HAP-1 (cell line): ENCODE measurements at places on chromosomes 4 and X.

- no peak for DNase-seq
These were observed 128.5 kb downstream of the MAGEC2 start for GRCh38 chrX:142076633-142077032.

DNA sequence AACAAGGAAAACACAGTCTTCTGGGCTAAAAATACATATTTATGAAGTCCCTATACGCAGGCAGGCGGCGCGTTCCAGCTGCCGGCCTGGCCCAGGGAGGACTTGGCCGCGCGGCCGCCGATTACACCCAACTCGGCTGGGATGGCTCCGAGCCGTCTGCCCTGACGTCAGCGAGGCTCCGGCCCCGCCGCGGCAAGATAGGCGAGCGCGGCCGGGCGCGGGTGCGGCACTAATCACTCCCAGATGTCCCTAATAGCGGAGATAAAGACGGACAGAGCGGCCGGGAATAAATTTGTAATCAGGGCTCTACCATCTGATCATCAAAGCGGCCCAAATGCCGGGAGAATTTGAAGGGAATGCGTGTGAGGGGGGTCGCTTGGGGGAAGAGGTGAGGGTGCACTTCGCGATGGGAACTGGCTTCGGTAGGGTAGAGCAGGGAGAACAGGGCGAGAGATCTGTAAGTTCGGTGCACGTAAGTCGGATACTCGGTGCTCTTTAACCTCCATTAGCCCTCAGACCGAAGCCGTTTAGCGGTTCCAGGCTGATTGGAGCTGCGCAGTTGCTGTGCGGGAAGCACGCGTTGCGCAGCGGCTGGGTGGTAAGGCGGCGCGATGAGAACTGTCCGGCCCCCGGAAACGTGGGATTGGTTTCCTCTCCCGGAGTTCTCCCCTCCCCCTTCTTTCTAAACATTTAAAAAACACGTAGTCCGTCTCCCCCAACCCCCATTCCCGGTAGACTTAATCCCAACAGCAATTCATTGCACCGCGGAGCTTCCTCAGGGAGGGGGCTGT is 7.7 kb downstream of the HAND2 start:
- DNase-seq: no peak

DNA sequence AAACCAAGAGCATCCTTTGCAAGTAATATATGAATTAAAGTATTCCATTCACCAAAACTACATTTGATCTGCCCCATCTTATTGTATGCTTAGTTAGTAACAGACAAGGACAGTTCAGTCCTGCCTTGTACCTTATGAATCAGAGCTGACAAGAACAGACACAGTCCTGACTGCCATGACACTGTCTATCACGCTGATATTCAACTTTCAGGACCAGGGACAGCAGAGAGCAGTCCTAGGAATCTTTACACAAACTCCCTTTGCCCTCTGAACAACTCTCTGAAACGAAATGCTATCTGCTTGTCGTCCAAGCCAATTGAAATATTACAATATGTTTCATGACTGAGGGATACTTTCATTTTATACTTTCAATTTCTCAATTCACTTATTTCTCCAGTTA is 268.6 kb upstream of the VCX start:
- peak; percentile 14 for DNase-seq

GRCh38 chr4:79854856-79855502 is 218.1 kb downstream of the ANTXR2 start:
- no peak for DNase-seq

DNA sequence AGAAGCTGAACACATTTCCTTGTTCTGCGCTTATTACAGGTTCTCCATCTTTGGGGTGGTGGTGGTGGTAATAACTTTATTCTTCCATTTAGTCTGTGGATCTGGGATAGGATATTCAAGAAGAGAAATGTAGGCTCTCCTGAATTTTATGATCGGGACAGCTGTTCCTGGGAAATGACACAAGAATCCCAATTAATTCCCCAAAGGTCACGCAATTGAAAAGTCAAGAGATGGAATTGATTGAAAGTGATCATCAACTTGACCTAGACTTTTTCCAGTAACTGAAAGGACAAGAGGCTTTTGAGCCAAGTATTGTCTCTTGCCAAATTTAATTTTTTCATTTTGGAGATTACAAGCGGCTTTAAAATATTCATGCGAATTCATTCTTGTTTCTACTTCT is 98.7 kb upstream of the CBLL2 start:
- DNase-seq: no peak

DNA sequence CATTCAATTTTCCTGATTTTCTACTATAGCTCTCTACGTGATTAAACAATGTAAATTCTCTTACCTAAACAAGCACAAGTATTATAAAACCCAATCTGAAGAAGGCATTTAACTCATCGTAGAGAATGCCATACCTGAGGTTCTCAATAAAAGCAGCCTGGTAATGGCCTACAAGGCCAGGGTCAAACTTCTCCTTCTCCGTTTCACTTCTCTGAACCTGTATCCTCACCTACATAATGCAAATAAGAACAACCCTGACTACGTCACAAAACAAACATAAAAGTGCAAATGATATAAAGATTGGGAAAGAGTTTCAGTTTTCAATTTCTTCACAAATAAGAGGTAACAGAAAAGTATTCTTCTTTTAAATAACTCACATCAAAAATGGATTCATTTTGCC is 55.6 kb upstream of the STS start:
- no peak for DNase-seq

DNA sequence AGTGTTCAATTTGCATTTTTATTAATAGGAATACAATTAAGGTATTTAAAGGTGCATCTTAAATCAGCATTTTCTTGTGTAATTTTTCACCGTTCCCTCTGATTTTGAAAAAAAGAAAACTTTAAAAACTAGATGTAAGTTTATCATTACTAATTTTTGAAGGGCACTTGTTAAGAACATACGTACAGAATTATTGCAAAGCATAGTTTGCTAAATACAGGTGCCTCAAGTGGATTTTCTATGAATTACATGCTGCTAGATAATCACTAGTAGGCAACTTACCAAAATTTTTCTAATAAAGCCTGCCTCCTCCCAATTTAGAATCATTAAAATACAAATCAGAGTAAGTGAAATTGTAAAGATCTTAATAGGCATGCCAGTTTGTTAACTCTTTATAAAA is 8.5 kb downstream of the CNKSR2 start:
- no peak for DNase-seq

- DNase-seq: peak; percentile 69
These were observed 30.7 kb upstream of the RPS6KA6 start for GRCh38 chrX:84218726-84219125.

DNA sequence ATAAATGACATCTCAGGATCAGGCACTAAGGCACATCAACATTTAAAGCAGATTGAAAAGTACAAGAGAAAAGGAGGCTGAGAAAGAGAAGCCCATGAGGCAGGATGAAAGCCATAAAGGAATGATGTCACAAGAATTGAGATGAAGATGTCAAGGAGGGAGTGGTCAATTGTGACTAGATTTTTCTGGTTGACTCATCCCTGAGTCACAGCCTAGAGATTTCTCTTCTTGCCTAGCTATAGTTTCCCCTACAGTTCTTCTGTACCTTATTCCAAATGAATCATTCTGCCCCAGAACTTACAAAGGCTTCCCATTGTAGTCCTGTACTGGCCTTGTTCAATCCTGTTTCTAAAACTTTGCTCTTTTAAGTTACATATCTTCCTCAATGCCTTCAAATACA is 3.4 kb upstream of the USP53 start:
- no peak for DNase-seq

- no peak for DNase-seq
These were observed 69.1 kb downstream of the PSAPL1 start for GRCh38 chr4:7365462-7366179.

DNA sequence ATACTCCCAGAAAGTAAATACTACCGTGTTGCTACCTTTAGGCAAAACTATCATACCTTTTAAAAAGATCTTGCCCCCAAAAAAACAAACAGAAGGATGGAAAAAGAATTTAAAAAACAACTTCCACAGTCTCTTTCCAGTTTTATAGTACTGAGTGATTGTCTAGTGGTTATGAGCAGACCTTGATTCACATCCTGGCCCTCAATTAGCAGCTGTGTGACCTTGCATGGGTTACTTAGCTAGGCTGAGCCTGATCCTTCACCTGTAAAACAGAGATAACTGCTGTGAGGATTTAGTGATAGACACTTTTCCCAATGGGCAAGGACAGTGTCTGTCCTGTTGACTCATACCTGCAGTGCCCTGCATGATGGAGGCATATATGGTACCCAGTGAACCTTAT is 49.0 kb downstream of the SMAD1 start:
- no peak for DNase-seq

DNA sequence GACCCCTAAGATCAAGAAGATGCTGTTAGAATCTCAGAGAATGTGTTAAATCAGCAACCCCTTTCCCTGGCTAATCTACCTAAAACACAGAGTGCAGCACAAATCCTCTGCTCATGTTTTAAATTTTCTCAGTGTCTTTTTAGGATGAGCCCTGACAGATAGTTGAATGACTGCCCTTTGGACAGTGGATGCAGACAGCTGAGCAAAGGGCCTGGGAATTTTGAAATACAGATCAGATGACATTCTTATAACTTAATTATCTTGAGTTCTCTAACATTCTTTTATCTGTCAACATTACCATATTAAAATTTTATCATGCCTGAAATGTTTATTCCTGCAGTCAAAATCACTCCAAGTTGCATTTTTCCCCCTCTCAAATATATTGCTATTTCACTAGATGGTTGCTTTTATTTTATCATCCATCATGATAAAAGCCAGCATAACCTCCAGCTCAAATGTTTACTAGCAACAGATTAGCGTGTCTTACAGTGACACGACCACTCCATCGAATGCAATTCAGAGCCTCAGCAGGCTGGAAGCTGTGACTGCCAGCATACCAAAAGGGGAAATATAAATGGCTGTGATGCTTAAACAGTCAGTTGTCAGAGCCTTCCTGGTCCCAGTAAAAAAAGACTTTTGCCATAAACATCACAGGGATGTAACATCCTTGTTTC is 22.8 kb upstream of the ARHGAP24 start:
- DNase-seq: no peak

DNA sequence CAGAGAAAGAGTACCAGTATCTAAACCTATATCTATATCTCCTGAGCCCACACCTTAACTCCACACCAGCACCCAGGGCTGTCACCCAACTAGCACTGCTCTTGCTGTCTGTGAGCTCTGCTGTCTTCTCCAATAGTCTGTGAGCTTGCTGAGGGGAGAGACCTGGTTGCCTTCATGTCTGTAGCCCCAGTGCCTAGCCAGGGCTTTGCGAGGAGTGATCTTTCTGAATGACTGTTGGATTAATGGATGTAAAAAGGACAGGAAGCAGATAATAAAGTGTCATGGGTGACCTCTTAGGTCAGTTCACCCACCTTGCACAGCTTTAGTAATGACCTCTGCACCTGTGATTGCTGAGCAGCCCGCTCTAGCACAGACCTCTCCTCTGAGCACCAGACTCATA is 30.5 kb downstream of the CNGA2 start:
- DNase-seq: no peak

GRCh38 chr4:123168812-123169211 is 227.8 kb upstream of the SPRY1 start:
- DNase-seq: no peak

- DNase-seq: no peak
These were observed 281.7 kb downstream of the ZNF674 start for GRCh38 chrX:46263494-46263893.

GRCh38 chr4:103012060-103012459 is 7.4 kb downstream of the SLC9B1 start:
- DNase-seq: no peak

DNA sequence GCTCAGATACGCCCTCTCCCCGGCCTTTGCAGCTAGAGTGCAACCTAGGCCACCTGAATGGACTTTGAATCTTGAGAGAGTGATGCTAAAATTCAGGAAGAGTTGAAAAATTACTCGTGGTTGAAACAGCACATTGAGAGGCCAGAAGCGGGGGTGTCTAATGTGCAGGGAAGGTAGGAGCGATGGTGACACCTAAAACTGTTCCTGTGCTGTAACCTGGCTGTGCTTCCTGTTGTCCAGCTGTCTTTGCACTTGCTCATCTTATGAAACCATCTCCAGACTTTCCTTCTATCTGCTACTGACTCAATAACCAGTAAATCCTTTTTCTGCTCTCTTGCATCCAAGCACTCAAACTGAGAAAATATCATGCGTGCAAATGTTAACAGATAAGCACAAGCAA is 106.4 kb upstream of the RPS6KA3 start:
- DNase-seq: no peak

DNA sequence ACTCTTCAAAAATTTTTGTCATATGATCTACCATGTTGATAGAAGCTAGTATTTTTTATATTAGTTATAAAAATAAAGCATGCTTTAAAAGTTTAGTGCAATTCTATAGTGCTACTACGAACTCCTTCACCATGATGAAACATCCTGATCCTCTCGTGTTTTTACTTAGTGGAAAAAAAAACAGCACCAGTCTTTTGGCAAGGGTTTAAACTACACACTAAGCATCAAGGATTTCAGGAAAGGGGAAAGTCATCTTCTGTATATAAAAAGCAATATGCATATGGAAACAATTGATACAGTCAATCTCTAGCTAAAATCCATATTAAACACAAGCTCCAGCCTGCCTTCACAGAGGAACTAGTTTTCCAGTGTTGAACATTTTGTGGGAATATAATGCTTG is 18.7 kb downstream of the CHM start:
- no peak for DNase-seq

DNA sequence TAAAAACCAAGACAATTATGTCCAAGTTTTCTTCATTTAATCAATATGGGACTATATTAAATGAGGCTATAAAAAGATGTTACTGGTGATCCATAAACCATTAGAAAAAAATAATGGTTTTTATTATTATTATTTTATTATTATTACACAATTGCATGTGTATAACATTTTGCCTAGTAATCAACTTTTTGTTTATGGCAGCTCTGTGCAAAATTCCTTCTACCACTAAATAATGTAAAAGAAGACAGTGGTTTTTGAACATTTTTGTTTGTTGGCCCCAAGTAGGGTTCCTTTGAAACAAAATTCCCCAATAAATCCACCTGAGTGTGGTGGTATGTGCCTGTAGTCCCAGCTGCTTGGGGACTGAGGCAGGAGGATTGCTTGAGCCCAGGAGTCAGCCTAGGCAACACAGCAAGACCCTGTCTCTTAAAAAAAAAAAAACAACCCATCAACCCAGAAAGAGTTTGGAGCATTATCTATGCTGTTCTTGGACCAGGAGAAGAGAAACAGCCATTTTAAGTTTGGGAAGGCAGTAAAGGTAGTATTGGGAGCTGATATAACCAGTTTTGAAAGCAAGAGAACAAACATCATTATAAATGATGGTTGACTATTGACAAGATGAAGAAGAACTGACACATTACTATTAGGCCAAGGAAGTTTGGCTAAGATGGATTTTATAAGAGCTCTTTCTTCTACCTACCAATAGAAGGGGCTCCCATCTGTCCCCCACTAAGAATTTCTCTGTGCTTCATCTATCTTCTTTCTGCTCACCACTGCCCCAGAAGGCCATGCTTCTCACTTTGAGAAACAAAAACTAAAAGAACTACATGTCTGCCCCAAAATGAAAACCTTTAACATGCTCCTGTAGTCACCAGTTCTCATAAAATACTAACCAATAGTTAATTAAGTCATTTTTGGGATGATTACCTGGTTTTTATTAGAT is 2.2 kb downstream of the TMEM156 start:
- no peak for DNase-seq
